PC-9 (cell line): ENCODE measurements at places on chromosomes 1 and 21. TPM values are rescaled to one million over a fixed set of nuclear protein-coding genes. Genes with fewer than 3 reads are reported as not detected.
A peak's percentile ranks its signal among the peaks of the same experiment; 100 is the strongest.

Gene FNDC10
- total RNA-seq = 5.4 and 7.8 TPM in 2 replicates

Gene FAM3B
- total RNA-seq = not detected in 2 replicates

Gene NKAIN1
- total RNA-seq = 0.96 TPM in 1 of 2 replicates, not detected in the other

Gene FBXO2
- total RNA-seq = 40.3 and 74.0 TPM in 2 replicates

Gene UCHL5
- total RNA-seq = 37.0 and 49.3 TPM in 2 replicates

Gene RO60
- 40.4 and 49.2 TPM in 2 replicates for total RNA-seq

DNA sequence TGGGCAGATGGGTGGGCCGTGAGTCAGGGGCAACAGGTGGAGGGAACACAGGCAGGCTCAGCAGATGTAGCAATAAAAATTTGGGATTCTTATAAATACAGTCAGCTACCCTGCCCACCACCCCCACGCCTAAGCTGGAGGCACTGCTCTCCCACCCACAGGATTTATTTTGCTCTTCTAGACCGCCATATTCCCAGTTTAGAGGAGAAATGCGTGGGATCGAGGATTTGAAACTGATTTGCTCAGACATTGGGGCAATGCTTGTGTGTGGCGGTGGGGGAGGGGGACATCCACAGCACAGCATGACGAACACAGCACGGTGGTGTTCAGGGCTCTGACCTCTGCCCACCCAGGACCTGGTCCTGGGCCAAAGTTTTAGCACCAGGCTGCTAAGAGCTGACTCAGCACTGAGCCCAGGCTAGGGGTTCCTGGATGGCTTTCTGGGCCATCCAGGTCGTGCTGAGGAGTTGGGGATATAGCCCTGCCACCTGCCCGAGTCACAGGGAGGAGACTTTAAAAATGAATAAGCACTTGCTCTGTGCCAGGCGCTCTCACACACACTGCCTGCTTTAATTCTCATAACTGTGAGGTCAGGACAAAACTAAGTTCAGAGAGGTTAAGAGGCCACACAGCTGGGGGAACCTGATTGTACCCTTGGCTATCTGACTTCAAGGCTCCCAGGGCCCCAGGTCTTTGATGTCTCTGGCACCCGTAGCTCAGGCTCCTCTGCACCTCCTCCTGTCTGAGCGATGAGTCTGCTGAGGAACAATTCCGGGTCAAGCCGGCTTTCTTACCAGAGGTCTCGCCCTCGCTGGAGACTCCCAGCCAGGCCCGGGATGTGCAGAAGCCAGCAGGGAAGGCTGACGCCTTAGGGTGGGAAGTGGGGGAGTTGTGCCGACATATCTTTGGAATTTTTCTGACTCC is 29.4 kb upstream of the CSF1 start:
- H3K27ac ChIP-seq = no peak overlapping the region
- H3K4me3 ChIP-seq = no peak overlapping the region
- peaks cover 21% of the 10 kb centered on the region for H3K4me1 ChIP-seq

- no peaks in the 10 kb centered on the region for H3K4me1 ChIP-seq
- H3K27ac ChIP-seq = no peak overlapping the region
- peak; percentile 58 for DNase-seq
- H3K36me3 ChIP-seq = no peaks in the 10 kb centered on the region
- no peaks in the 10 kb centered on the region for H3K27me3 ChIP-seq
Measured at GRCh38 chr1:96865731-96866685, 144.4 kb downstream of the PTBP2 start.

GRCh38 chr1:236753964-236754363 is 41.1 kb upstream of the MTR start:
- no peak for DNase-seq
- H3K36me3 ChIP-seq = no peaks in the 10 kb centered on the region
- no peaks in the 10 kb centered on the region for H3K4me1 ChIP-seq

- H3K4me3 ChIP-seq = no peak overlapping the region
- no peak for DNase-seq
- no peaks in the 10 kb centered on the region for H3K27me3 ChIP-seq
- H3K4me1 ChIP-seq = no peaks in the 10 kb centered on the region
- H3K36me3 ChIP-seq = no peaks in the 10 kb centered on the region
Measured at GRCh38 chr1:197544130-197544529, 231.2 kb downstream of the DENND1B start.

DNA sequence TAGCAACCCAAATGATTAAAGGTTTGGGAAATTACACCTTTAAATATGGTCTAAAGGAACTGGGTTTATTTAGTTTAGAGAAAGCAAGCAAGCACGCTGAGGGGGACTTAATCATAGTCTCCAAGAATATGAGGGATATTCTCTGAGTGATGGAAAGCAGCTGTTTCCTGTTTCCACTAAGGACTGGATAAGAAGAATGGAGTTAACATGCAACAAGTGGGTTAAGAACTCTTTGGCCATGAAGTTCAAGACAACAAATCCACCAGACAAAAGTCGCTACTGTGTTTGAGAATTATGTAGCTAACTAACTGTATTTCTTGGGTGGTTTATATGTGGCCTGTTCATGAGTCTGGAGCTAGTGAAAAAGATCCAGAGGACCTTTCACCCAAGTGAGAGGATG is 85.7 kb downstream of the TGFB2 start:
- H3K4me1 ChIP-seq = peaks cover 13% of the 10 kb centered on the region
- H3K27me3 ChIP-seq = no peaks in the 10 kb centered on the region
- no peak overlapping the region for H3K27ac ChIP-seq
- no peak overlapping the region for H3K4me3 ChIP-seq
- DNase-seq = no peak

DNA sequence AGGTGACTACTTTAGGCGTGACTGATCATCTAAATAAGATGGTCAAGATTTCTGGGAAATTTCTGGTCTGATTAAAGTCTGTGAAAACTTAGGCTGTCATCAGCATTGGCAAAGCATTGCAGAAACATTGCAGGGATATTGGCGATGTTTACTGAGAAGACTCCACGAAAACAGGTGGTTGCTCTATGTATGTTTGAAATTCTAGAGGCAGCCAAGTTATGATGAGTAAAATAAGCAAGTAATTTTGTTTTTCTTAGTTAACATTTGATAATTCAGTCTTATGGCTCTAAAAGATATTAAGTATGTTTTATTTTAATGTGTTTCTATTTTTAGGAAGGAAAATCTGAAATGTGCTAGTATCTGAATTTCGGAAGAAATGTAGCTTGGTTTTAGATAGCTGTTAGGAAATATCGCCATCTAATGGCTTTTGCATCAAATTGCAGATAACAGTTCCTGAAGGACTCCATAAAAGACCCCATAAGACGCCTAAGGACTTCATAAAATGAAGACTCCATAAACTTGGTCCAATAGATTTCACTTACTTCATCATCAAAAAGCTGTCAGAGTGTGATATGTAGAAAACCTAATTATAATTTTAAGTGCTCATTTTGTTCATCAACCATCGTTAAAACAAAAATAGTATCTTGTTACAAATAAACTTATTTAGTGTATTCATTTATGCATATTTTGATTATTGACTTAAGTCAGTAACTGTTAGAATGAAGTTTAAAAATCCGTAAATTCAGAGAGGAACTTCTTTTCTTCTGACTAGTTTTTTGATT is 344.6 kb downstream of the RYR2 start:
- H3K27me3 ChIP-seq = peaks cover 34% of the 10 kb centered on the region
- H3K36me3 ChIP-seq = no peaks in the 10 kb centered on the region
- no peak overlapping the region for H3K4me3 ChIP-seq
- H3K27ac ChIP-seq = no peak overlapping the region

DNA sequence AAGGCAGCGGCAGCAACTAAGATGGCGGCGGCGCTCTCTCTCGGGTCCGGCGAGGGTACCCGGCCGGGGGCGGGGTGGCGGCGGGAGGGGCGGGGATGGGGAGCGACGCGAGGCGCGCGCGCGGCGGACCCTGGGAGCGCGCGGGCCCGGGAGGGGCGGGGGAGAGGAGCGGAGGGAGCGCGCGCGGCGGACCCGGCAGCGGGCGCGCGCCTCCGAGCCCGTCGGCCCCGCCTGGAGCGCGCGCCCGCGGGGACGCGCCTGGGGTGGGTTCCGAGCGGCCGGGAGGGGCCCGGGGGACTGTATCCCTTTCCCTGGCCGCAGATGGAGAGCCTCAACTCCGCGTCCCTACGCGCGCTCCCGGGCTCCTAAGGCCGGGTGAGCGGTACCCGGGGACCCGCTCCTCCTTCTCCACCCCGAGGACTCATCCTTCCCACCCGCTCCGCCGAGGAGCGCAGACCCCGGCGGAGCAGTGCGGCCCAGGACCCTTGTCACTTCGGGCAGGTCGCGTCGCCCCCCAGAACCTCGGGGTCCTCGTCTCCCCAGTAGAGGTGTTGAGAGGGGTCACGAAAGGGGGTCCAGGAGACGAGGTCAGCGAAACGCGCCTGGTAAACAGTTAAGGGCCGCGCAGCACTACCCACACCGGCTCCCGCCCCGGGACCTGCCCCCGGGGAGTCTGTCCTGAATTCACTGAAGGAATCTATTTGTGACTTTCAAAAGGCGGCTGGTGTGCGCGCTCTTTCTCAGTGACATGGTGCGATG is at the start of gene CLSTN1:
CLSTN1 (minus strand) TSS at position 23 of the 759 bp plus-strand sequence. CDS start 232 bp downstream, outside the sequence.
- peaks cover 36% of the 10 kb centered on the region for H3K4me1 ChIP-seq
- no peaks in the 10 kb centered on the region for H3K36me3 ChIP-seq
- peak; percentile 83 for DNase-seq
- H3K27ac ChIP-seq = peak within 1 kb of the TSS; percentile 61
- H3K27me3 ChIP-seq = no peaks in the 10 kb centered on the region
- H3K4me3 ChIP-seq = peak within 1 kb of the TSS; percentile 95

- no peaks in the 10 kb centered on the region for H3K27me3 ChIP-seq
- no peak for DNase-seq
- H3K36me3 ChIP-seq = no peaks in the 10 kb centered on the region
- no peak overlapping the region for H3K27ac ChIP-seq
- H3K4me3 ChIP-seq = no peak overlapping the region
Measured at GRCh38 chr1:23441446-23442148, 17.0 kb upstream of the TCEA3 start.

GRCh38 chr1:159959451-159959850 is 5.4 kb upstream of the SLAMF9 start:
- H3K4me3 ChIP-seq = no peak overlapping the region
- peaks cover 30% of the 10 kb centered on the region for H3K4me1 ChIP-seq
- no peaks in the 10 kb centered on the region for H3K36me3 ChIP-seq
- peak; percentile 93 for DNase-seq
- H3K27me3 ChIP-seq = no peaks in the 10 kb centered on the region

GRCh38 chr1:72777918-72778317 is 495.6 kb upstream of the NEGR1 start:
- H3K27ac ChIP-seq = no peak overlapping the region
- no peak for DNase-seq
- H3K4me3 ChIP-seq = no peak overlapping the region
- no peaks in the 10 kb centered on the region for H3K36me3 ChIP-seq
- H3K27me3 ChIP-seq = no peaks in the 10 kb centered on the region
